Kidney capillary endothelial cell (primary cell): ENCODE measurements at places on chromosomes 4 and X.

GRCh38 chr4:167602157-167602556 is 367.9 kb upstream of the SPOCK3 start:
- no peak for DNase-seq

DNA sequence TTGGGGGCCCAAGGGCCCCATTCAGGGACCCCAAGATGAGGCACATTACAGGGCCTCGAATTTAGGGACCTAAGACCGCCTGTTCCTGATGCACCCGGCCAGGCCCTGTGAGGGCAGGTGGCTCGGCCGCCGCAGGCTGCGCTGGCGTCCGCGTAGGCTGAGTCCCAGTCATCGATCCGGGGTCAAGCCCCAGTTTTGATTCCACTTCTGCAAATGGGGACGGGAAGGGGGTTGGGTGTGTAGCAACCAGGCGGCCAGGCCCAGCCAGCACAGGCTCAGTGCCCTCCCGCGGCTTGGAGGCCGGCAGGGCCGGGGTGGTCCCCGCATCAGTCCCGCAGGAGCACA is 327 bp downstream of the PNPLA4 start:
- DNase-seq, result peak; percentile 2

GRCh38 chr4:66571145-66571695 is 900.9 kb upstream of the EPHA5 start:
- no peak for DNase-seq

- DNase-seq, result peak; percentile 75
Observed at GRCh38 chr4:110165382-110166286, 32.8 kb downstream of the ELOVL6 start.

GRCh38 chrX:132594999-132595398 is 106.2 kb upstream of the MBNL3 start:
- DNase-seq, result no peak

DNA sequence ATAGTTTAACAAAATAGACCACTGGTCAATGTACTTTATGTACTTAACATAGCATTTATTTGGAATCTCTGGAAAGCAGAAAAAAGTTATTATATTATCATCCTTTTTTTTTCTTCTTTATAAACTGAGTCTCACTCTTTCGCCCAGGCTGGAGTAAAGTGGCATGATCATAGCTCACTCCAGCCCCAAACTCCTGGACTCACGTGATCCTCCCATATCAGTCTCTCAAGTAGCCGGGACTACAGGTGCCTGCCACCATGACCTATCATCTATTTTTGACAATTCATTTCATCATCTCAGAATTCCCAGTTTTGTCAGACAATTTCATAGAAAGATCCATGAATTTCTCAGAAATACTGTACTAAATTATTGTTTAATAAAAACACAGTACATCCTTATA is 12.7 kb downstream of the RAB28 start:
- no peak for DNase-seq

GRCh38 chr4:44146516-44146915 is 302.1 kb downstream of the KCTD8 start:
- no peak for DNase-seq

- no peak for DNase-seq
Observed at GRCh38 chrX:102126863-102127262, 1.4 kb downstream of the TCEAL2 start.

- DNase-seq, result no peak
Observed at GRCh38 chrX:24805201-24805600, 111.5 kb downstream of the POLA1 start.

DNA sequence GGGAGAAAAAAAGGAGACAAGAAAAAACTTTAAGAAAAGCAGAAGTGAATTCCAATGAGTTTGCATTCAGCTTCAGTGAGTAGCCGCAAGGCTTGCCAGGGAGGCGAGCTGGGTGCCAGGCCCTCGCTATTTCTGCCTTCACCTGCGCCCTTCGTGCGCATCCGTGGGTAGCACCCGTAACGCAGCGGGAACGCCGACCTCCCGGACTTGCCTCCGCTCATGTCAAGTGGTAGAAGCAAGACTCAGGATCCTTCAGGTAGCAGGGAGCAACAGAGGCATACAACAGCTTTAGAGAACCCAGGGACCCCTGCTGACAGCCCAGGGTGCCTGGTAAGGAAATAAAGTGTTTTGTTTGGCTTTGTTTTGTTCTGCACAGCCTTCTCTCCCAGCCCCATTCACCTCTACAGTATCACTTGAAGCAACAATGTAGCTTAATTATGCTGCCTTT is 140.0 kb upstream of the BCOR start:
- DNase-seq, result no peak

GRCh38 chr4:14176613-14177012 is 549.1 kb upstream of the BOD1L1 start:
- no peak for DNase-seq
